Activated T-helper 17 cell treated with anti-CD3 and anti-CD28 coated beads, Interleukin-2, amount 50 U/mL, for 72 hours (primary cell): ENCODE measurements at places on chromosomes 16 and 17. TPM values are rescaled to one million over a fixed set of nuclear protein-coding genes. Genes with fewer than 3 reads are reported as not detected.

- no peak for ATAC-seq
These were observed 4.2 kb downstream of the RPS6KB1 start for GRCh38 chr17:59897090-59897489.

- no peak for ATAC-seq
These were observed 10.6 kb upstream of the AATK start for GRCh38 chr17:81176666-81177065.

GRCh38 chr16:23420011-23420410 is 33.0 kb downstream of the COG7 start:
- ATAC-seq, result no peak

GRCh38 chr17:50263331-50264262 is 10.7 kb upstream of the TMEM92 start:
- no peak for ATAC-seq

- ATAC-seq, result no peak
These were observed 5.6 kb upstream of the C1QTNF1 start for GRCh38 chr17:79018370-79018695.

- ATAC-seq, result no peak
These were observed 15.9 kb upstream of the SMG1 start for GRCh38 chr16:18942061-18942460.

CALB2 gene
- total RNA-seq, result not detected

DRC3 gene
- total RNA-seq, result not detected
